T follicular helper cell (primary cell): ENCODE measurements at places on chromosomes 12 and 14.

GRCh38 chr12:70590051-70590450 lies 47.2 kb downstream of the PTPRB start:
- DNase-seq = peak; percentile 24

DNA sequence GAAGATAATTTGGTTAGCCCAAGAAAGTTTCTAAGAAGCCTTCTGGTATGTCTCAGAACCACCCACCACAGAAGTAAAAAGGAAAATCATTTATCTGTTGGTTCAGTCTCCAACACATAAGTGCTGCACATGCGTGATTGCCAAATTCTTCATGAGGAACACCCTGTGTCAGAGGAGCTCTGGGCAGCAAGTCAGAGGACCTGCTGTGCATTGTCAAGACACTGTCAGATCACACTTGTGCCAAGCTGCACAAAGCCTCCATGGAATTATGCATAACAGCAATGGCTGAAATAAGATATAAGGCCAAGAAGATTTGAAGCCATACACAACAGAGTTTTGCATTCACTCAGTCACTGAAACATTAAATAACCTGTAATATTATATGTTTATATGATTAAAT lies 1304.7 kb upstream of the FLRT2 start:
- DNase-seq = no peak

GRCh38 chr14:92832137-92832700 lies 38.1 kb downstream of the GOLGA5 start:
- no peak for DNase-seq

GRCh38 chr14:61811882-61812346 lies 49.7 kb downstream of the SNAPC1 start:
- no peak for DNase-seq

GRCh38 chr12:71158361-71158882 lies 623 bp upstream of the TSPAN8 start:
- no peak for DNase-seq

DNA sequence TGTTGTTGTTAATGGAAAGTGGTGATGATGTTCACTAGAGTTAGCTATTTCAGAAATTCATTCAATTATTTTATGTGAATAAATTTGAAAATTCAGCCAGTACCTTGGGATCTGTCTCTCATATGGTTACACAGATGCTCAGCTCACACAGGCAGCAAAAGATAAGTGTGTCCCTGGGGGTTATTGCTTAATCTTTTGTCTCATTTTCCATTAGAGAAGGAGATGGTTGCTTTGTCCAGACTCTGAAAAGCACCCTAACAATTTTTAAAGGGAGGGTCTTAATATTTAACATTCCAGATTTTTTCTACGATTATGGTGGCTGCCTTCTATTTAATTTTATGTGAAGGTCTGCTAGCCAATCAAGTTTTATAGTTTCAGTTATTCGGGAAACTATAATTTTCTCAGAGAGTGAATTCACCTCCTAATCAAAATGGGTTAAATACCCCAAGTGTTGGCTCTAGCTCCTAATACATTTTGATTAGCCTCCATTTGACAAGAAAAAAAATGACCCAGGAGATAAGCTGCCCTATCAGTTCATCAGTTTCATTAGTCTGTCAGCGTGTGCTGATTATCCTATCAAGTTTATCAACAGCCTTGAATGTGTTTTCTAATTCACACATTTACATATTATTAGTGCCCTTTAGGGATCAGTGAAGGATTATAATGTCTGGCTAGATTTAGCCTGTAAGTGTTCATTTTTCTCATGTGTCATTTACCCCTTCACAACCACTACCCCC lies 282.1 kb downstream of the TMTC2 start:
- DNase-seq = no peak

GRCh38 chr12:123013185-123014095 lies 33.0 kb downstream of the ARL6IP4 start:
- DNase-seq = no peak

GRCh38 chr12:70400124-70400523 lies 34.0 kb downstream of the KCNMB4 start:
- no peak for DNase-seq

DNA sequence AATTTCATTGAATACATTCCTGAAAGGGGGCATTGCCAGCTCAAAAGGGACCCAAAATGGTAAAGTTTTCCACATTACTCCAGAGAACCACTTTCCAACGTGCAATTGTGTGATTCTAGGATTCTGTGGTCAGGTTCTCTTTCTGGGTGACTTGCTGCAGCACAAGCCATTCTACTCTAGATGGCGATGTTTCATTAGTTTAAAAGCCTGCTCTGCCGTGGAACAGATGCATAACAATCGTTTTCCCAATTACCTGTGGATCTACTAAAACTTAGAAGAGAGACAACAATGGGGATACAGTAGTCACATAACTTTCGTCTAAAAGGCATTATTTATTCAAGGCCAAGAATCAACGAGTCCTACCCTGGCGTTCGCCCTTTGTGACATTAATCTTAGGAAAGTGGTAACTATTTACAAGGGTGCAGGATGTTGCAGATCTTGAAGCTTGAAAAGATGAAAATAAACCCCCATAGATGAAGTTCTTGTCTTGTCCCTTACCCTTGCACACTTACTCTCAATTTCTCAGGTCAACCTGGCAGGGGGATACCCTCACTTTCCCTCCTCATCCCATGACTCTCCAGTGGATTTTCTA lies 400.9 kb downstream of the SNAPC1 start:
- DNase-seq = no peak

DNA sequence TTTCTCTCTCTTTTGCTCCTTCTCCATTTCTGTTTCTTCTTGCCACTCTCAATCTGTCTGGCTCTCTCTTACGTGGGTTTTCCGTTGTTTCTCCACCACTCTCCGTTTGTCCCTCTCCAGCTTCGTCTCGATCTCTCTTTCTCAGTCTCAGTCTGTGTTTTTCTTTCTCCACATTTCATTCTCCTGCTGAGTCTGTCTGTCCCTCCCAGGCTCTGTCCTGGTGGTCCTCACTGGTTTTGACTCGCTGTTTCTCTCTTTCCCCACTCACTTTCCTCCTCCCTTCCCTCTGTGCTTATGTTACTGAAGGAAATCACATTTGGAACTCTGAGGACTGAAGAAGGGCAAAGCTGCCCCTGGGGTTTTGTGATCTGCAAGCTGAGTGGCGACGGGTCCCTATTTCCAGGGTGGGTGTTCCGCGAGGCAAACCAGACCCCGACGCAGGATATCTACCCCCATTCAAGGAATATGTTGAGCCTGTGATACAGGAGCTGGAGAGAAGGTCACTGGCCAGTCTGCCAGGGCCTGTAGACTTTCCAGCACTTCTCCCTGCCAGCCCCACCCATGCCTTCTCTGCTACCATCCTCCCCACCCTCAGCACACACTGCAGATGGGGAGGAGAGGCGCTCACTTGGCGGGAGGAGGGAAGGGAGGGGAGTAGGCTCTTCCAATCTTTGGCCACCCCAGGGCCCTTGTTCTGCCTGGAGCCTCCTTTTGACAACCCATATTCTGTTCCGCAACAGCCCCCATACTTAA lies 102.7 kb upstream of the MAP1LC3B2 start:
- DNase-seq = no peak

GRCh38 chr12:97984974-97985580 lies 522.5 kb downstream of the RMST start:
- no peak for DNase-seq
